ENCODE measurements at places on chromosomes 16 and 17.

DNA sequence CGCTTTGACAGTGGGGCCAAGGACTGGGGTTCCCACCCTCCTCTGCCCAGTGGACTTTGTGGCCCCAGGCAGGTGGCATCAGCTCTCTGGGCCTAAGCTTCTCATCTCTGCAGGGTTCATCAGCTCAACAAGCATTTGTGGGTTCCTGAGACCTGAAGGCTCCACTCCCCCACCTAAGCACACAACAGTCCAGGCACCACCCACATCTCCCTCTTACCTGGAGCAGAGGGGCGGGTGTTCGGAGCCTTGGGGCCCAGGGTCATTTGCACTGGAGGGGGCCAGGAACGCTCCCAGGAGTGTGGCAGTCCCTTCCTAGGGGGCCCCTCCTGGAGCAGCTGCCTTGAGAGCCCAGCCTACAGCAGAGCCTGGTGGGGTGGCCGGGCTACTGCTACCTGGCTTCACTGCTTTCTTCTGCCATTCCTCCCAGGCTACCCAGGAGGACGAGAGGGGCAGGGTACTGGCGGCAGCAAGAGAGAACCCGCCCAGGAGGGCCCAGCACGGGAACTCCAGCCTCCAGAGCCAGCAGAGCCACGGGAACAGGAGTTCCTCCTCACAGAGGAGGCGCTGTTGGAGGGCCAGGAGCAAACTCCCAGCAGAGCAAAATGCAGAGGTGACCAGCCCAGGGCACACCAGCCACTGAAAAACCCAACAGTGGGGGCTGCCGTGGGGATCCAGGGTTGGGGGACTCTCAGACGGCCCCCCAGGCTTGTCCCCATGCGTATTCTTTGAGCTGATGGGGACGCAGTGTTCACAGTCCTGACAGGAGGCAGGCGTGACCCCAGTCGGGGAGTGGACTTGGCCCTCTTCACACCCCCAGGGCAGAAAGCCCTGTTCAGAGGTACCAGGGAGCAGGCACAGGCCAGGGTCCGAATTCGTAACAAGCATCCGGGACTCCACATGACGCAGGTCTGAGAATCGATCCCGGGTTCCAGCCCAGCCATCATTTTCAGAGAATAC, 35.1 kb upstream of the SLC38A10 start:
- DNase-seq: no peak

- no peak for DNase-seq
These were observed 518 bp downstream of the SH2B1 start for GRCh38 chr16:28863929-28864793.

DNA sequence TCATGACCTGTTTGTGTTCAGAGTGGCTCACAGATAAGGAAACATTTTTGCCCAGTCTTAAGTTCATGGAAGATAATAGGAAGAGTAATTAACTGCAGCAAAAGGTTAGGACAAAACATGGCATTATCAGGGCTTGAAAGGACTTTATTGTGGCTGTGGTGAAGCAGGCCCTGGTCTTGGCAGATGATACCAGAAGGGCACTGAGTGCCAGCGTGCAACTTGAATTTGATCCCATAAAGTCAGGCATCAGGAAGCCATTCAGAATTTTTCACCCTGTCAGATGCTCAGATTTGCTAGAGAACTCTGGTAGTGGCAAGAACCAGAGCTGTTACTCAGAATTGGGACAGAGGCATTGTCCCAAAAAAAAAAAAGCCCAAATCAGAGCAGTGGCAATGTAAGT, 11.2 kb upstream of the COG7 start:
- no peak for DNase-seq

DNA sequence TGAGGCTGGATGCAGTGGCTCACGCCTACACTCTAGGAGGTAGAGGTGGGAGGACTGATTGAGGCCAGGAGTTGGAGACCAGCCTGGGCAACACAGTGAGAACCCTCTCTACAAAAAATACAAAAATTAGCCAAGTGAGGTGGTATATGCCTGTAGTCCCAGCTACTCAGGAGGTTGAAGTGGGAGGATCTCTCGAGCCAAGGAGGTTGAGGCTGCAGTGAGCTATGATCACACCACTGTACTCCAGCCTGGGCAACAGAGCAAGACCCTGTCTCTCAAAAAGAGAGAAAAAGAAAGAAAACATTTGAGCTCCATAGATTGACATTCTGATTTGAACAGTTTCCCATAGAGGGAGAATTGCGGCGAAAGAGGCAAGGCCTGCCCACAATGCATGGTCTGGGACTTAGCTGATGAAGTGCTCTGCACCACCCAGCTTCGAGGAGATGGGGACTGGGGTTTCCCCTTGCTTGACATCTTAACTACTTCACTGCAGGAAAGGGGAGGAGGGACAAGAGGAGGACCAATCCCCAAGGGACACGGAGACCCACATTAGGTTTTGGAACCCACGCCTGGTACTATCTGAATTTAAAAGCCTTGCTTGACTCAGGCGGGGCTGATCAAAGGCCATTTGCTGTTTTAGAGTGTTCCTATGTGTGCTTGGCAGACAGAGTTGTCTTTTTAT, 21.7 kb downstream of the MSI2 start:
- DNase-seq: no peak

- DNase-seq: no peak
These were observed 55.7 kb downstream of the TOX3 start for GRCh38 chr16:52491216-52491615.

Data from stimulated activated naive CD4-positive, alpha-beta T cell treated with Interleukin-2 at 50 U/mL for 16 hours (primary cell).